ENCODE measurements at places on chromosomes 11 and 22. TPM values are rescaled to one million over a fixed set of nuclear protein-coding genes. Genes with fewer than 3 reads are reported as not detected.

The MUC5AC gene
- not detected for total RNA-seq

The LYVE1 gene
- total RNA-seq = 5.9 TPM

The C11orf86 gene
- not detected for total RNA-seq

The C11orf97 gene
- not detected for total RNA-seq

The OR2AT4 gene
- total RNA-seq = not detected

The SCN2B gene
- total RNA-seq = under 0.01 TPM

The TMEM25 gene
- total RNA-seq = 33.6 TPM

The NAALADL1 gene
- 7.2 TPM for total RNA-seq

The DCHS1 gene
- total RNA-seq = 58.5 TPM

The TMPRSS4 gene
- not detected for total RNA-seq

The DRD2 gene
- not detected for total RNA-seq

The C11orf52 gene
- not detected for total RNA-seq

The B3GAT3 gene
- 19.9 TPM for total RNA-seq

The B3GAT1 gene
- not detected for total RNA-seq

The CNIH2 gene
- not detected for total RNA-seq

The LIF gene
- total RNA-seq = 0.19 TPM

The KBTBD3 gene
- total RNA-seq = 3.3 TPM

The DPAGT1 gene
- 27.2 TPM for total RNA-seq

The HBG2 gene
- not detected for total RNA-seq

The OR51B4 gene
- not detected for total RNA-seq

The PTPMT1 gene
- total RNA-seq = 73.8 TPM

The TRIM51 gene
- not detected for total RNA-seq

The NXPE1 gene
- not detected for total RNA-seq

The KDM2A gene
- 61.1 TPM for total RNA-seq

The GGT1 gene
- total RNA-seq = 2.3 TPM

The CSF2RB gene
- 15.6 TPM for total RNA-seq

The APOBEC3F gene
- 5.9 TPM for total RNA-seq

The CELSR1 gene
- 26.1 TPM for total RNA-seq

The C11orf42 gene
- total RNA-seq = not detected

The DEUP1 gene
- total RNA-seq = not detected

The CCDC116 gene
- 0.38 TPM for total RNA-seq
